ENCODE measurements at places on chromosomes 7 and 10.

- DNase-seq, result no peak
These were observed 47.2 kb downstream of the CAMK1D start for GRCh38 chr10:12396567-12396966.

GRCh38 chr7:3780016-3780415, 479.0 kb downstream of the SDK1 start:
- DNase-seq, result no peak

DNA sequence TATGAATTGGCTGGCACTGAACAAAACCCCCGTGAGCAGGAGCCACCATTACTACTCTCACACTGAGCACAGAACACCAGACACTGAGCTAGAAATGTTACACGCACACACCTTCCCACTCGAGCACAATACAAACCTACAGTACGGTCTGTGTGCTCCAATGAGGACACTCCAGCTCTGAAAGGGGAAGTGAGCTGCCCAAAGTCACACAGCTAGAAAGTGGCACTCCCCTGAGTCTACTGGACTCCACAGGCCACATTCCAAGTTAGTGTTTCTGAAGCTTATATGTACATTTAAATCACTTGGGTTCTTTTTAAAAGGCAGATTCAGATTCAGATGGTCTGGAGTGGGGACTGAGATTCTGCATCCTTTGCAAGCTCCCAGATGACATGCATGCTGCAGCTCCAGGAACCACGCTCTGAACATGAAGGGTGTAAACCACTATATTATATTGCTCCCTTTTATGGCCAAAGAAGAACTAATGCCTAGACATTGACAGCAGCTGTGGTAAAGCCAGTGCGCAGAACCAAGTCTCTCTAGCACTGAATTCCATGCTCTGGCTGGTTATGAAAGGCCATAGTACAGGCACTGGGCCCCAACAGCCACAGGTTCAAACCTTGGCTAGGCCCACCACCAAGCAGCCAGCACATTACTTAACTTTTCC, 77.1 kb downstream of the FRMPD2 start:
- no peak for DNase-seq

- DNase-seq, result no peak
These were observed 33.7 kb downstream of the STAMBPL1 start for GRCh38 chr10:88913788-88914187.

- no peak for DNase-seq
These were observed 213.6 kb downstream of the RPS24 start for GRCh38 chr10:78247266-78247665.

All from stimulated activated CD4-positive, alpha-beta T cell treated with anti-CD3 and anti-CD28 coated beads, Interleukin-1b, Interleukin-23, amount 100 ng/mL, for 48 hours (primary cell).